SJSA1 (cell line): ENCODE measurements at places on chromosomes 5 and 9. TPM values are rescaled to one million over a fixed set of nuclear protein-coding genes. Genes with fewer than 3 reads are reported as not detected.

DNA sequence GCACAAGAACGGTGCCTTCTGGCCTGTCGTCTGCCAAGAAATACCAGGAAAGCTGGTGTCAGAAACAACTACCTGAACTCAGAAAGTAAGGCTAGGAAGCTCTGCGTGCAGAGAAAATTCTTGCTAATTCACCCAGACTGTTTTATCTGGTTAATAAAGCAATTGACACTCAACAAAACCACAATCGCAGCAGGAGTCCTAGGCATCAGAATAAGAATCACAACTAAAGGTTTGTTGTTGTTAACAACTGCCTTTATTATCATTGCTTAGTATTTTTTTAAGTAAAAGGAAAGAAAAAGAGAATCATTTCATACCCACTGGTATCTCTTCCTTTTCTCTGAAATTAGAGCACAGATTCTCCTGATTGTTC lies 3.9 kb upstream of the ISL1 start:
- peaks cover 35% of the 10 kb centered on the region for H3K27me3 ChIP-seq
- H3K27ac ChIP-seq, result no peak overlapping the region
- H3K4me3 ChIP-seq, result no peak overlapping the region
- peaks cover 9% of the 10 kb centered on the region; the same call in 1 of the 2 replicates for H3K4me1 ChIP-seq
- H3K36me3 ChIP-seq, result no peaks in the 10 kb centered on the region

The CCL21 gene
- total RNA-seq, result not detected in 2 replicates

DNA sequence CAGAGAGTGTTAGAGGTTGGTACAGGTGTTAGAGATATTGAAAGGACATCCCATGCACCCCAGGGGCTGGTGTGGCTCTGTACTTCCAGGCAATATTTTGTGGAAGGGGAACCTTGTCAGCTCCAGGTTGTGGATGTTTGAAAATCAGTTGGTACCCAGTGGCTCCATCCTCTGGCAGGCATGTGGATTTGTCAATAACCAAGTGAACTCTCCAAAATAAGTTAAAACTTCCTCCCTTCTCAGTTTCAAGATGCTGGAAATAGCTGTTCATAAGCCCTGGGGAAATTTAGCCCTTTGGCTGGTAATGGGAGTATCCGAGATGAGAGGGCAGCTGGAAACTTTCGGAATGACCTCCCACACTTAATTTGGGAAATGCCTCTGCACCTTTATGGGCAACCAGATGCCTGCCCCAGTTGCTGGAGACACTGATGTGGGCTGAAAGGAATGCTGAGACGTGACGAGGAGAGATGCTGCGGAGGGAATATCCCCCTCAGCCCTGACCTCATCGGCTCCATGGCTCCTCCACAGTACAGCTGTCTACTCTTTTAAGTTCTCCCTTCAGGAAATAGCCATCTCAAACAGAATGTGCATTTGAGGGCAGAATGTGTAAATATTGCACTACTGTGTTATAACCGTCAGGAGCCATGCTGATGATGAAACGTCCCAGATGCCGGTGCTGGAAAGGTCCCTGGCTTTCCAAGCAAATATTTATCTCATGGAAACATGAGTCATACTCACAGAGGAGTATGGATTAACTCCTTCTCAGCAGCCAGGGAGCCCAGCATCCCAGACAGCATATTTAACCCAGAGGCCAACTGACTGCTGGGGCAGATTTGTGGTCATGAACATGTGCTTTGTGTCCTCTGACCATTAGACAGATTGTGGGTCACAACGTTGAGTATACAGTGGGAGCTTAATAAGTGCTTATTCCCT lies 29.5 kb downstream of the TGFBI start:
- peak; percentile 100 for DNase-seq
- H3K27ac ChIP-seq, result peak overlapping the region; percentile 76
- H3K4me3 ChIP-seq, result no peak overlapping the region
- no peaks in the 10 kb centered on the region for H3K27me3 ChIP-seq
- H3K36me3 ChIP-seq, result peaks cover 69% of the 10 kb centered on the region

GRCh38 chr5:30891660-30892059 lies 301.8 kb upstream of the CDH6 start:
- no peak overlapping the region for H3K27ac ChIP-seq
- no peak overlapping the region for H3K4me3 ChIP-seq
- H3K36me3 ChIP-seq, result no peaks in the 10 kb centered on the region
- no peaks in the 10 kb centered on the region for H3K27me3 ChIP-seq
- DNase-seq, result no peak
- H3K4me1 ChIP-seq, result no peaks in the 10 kb centered on the region

GRCh38 chr9:134916161-134916665 lies 1.5 kb downstream of the FCN1 start:
- H3K4me3 ChIP-seq, result no peak overlapping the region
- H3K36me3 ChIP-seq, result no peaks in the 10 kb centered on the region
- no peak overlapping the region for H3K27ac ChIP-seq
- H3K4me1 ChIP-seq, result no peaks in the 10 kb centered on the region

The UAP1L1 gene
- total RNA-seq, result 3.4 and 5.6 TPM in 2 replicates

The SEC24A gene
- total RNA-seq, result 20.8 and 30.4 TPM in 2 replicates

The FREM1 gene
- total RNA-seq, result 1.8 and 3.4 TPM in 2 replicates

GRCh38 chr9:103397868-103398600 lies 402.9 kb downstream of the CYLC2 start:
- no peaks in the 10 kb centered on the region for H3K27me3 ChIP-seq
- no peaks in the 10 kb centered on the region for H3K36me3 ChIP-seq
- H3K4me3 ChIP-seq, result no peak overlapping the region

DNA sequence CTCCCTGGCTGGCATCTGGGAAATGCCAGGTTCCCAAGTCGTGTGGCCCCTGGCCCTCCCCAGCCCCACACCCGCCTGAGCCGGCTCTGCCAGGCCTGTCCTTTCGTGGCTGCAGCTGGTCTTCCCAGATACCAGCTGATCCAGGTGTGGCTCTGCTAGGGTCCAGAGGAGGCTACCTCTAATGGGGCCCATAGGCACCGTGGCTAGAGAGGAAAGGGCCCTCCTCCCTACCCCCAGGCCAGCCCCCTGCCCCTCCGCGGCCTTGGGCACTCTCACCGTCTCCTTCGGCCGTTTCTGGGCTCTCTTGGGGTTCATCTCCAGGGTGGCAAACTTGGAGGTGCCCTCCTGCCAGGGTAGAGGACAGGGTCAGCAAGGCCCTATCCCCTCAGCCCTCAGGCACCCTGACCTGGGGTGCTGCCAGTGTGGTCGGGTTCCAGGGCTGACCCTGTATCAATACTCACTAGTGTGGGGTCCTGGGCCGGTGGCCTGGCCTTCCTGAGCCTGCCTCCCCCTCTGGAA lies 17.0 kb downstream of the RALGDS start:
- no peak for DNase-seq
- no peak overlapping the region for H3K4me3 ChIP-seq
- H3K27me3 ChIP-seq, result no peaks in the 10 kb centered on the region
- H3K27ac ChIP-seq, result no peak overlapping the region

DNA sequence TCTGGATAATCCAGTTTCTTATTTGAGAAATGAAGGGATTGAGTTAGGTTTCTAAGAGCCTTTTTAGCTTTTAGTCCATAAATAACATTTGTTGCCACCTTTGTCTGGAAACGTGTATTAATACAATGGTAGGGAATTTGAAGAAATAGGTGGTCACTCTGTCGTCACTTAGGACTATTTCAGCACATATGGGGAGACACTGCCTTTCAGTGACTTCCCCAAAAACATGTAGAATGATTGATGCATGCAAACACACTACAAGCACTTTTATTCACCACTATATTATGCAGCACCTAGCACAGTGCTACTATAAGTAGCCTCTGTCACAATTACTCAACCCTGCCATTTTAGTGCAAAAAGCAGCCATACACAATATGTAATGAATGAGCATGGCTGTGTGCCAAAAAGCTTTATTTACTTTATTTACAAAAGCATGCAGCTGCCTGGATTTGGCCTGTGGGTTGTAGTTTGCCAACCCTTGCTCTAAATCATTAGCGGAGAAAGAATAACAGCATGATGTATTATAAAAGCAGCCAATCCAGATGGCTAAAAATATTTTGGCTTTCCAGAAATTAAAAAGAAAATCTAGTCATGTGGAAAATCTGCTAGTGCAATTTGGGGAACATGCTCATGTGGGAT lies 154.2 kb upstream of the HMHB1 start:
- H3K4me3 ChIP-seq, result no peak overlapping the region
- peaks cover 4% of the 10 kb centered on the region for H3K4me1 ChIP-seq
- DNase-seq, result no peak
- H3K27me3 ChIP-seq, result no peaks in the 10 kb centered on the region
- no peak overlapping the region for H3K27ac ChIP-seq
- no peaks in the 10 kb centered on the region for H3K36me3 ChIP-seq

- DNase-seq, result no peak
- H3K4me1 ChIP-seq, result no peaks in the 10 kb centered on the region; the same call in 1 of the 2 replicates
- no peak overlapping the region for H3K4me3 ChIP-seq
- H3K27ac ChIP-seq, result no peak overlapping the region
- H3K27me3 ChIP-seq, result no peaks in the 10 kb centered on the region
Measured at GRCh38 chr5:40191150-40191549, 488.6 kb upstream of the PTGER4 start.

GRCh38 chr5:55211184-55211874 lies 15.8 kb downstream of the MCIDAS start:
- H3K27me3 ChIP-seq, result 0 out of 2 replicates have a peak, but pooled peaks cover 3% of the 10 kb centered on the region
- H3K27ac ChIP-seq, result no peak overlapping the region
- H3K4me3 ChIP-seq, result no peak overlapping the region
- no peaks in the 10 kb centered on the region for H3K36me3 ChIP-seq
- H3K4me1 ChIP-seq, result no peaks in the 10 kb centered on the region

The CATSPER3 gene
- total RNA-seq, result 0.08 and 1.3 TPM in 2 replicates

DNA sequence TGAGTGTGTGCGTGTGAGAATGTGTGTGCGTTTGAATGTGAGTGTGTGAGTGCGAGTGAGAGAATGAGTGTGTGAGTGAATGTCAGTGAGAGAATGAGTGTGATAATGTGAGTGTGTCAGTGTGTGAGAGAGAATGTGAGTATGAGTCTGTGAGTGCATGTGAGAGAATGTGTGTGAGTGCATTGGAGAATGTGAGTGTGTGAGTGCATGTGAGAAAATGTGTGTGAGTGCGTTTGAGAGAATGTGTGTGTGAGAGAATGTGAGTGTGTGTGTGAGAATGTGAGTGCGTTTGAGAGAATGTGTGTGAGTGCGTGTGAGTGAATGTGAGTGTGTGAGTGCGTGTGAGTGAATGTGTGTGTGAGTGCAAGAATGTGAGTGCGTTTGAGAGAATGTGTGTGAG lies 39.0 kb upstream of the LHX2 start:
- no peaks in the 10 kb centered on the region for H3K27me3 ChIP-seq
- no peak overlapping the region for H3K27ac ChIP-seq
- H3K36me3 ChIP-seq, result no peaks in the 10 kb centered on the region
- no peak overlapping the region for H3K4me3 ChIP-seq

GRCh38 chr5:147752666-147753290 lies 29.8 kb downstream of the JAKMIP2 start:
- H3K4me3 ChIP-seq, result no peak overlapping the region
- DNase-seq, result no peak
- no peak overlapping the region for H3K27ac ChIP-seq
- H3K27me3 ChIP-seq, result no peaks in the 10 kb centered on the region
- H3K36me3 ChIP-seq, result no peaks in the 10 kb centered on the region

DNA sequence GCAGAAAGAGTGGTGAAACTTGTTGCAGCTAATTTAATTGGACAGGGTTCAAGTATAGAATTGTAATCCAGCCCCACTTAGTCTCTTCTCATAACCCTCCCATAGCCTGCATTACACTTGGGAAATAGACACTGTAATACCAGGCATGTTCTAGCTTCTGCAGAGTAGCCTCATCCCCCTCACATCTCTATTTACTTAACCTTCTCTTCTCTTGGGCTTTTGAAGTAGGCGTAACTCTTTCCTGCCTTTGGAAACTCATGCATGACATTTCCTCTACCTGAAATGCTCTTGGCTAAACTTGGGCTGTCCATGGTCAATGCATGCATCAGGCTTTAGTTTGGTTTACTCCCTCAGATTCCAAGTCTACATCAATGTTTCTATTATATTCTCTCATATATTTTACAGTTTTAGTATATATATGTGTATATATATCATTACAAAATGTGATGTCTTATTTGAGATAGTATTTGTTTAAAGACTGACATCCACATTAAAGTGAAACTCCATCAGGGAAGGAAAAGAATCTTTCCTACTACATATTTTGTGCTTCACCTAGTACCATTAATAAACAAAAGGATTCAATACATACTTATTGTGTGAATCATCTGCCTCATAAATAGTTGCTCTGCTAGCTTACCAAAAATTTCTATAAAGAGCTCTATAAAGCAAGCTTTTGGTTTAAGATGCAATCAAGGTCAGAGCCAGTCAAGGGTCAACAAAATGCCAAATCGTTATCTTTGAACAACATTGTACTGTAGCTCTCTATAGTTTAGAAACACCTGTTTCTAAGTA lies 1158.0 kb downstream of the MAT2B start:
- no peak overlapping the region for H3K27ac ChIP-seq
- no peak overlapping the region for H3K4me3 ChIP-seq
- H3K27me3 ChIP-seq, result no peaks in the 10 kb centered on the region
- no peaks in the 10 kb centered on the region for H3K36me3 ChIP-seq

The C9orf43 gene
- total RNA-seq, result 0.13 and 0.81 TPM in 2 replicates

- no peaks in the 10 kb centered on the region for H3K27me3 ChIP-seq
- no peak overlapping the region for H3K4me3 ChIP-seq
- peak; percentile 77 for DNase-seq
- H3K4me1 ChIP-seq, result peaks cover 13% of the 10 kb centered on the region
- no peaks in the 10 kb centered on the region for H3K36me3 ChIP-seq
Measured at GRCh38 chr9:128244837-128245231, 31.0 kb downstream of the GOLGA2 start.
